Muscle of back (tissue), 13 donors: ENCODE measurements at places on chromosomes 13 and 19.

DNA sequence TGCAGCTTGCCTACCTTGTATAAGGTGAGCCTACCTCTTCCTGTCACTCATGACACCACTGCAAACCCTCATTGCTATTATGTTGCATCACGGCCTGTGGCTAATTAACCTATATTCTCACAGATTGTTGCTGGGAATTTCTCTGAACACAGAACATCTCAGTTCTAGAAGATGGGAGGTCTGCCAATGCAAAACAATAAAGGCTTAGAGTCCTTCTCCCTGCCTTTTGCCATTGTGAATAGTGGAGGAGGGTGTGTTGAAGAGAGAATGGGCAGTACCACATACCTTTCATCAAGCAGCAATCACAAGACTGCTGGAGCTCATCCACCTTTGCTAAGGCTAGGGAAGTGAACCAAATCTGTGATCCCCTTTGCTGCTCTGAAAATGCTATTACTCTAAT lies 34.4 kb downstream of the WDFY2 start:
- no peak for DNase-seq

- no peak for DNase-seq
These were observed 4.4 kb upstream of the PLEKHF1 start for GRCh38 chr19:29660835-29661234.

DNA sequence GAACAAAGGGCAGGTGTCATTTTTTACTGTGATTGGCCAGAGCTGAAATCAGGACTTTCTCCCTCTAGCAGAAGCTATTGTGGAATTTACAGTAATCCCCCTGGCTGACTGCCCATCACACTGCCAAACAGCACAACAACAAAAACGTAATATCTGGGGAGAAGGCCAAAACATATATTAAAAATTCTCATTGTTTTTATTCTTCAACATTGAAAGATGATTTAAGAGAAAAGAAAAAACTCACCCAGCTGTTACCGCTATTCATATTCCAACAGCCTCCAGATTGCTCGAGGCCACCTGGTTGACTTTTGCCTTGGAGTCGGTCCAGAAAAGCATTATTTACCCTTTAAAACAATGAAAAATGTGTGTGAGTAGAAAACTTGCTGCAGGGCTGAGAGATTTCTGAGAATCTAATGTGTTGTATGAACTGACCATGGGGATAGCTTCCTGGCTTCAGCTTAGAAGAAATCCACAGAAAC lies 97.2 kb downstream of the EPSTI1 start:
- peak; percentile 91 for DNase-seq

- peak; percentile 68 for DNase-seq
These were observed 24.2 kb upstream of the TTYH1 start for GRCh38 chr19:54390942-54391577.

- no peak for DNase-seq
These were observed 9.1 kb upstream of the GTF2F1 start for GRCh38 chr19:6402058-6402457.

DNA sequence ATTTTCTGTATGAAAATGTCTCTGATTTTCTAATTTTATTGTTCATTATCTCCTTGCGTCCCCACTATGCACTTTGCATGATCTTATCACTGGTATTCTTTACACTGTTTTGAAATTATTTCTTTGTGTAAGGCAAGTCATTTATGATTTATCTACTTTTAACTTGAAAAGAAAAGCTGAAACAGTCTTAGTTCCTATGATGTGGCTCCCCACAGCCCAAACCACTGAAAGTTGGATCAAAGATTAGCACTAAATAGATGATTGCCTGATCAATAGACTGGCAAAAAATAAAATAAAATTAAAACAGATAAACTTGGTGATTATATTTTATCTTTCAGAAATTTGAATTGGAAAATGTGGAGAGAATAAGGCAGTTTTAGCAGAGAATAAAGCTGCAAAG lies 1101.9 kb downstream of the PCDH9 start:
- DNase-seq: no peak

DNA sequence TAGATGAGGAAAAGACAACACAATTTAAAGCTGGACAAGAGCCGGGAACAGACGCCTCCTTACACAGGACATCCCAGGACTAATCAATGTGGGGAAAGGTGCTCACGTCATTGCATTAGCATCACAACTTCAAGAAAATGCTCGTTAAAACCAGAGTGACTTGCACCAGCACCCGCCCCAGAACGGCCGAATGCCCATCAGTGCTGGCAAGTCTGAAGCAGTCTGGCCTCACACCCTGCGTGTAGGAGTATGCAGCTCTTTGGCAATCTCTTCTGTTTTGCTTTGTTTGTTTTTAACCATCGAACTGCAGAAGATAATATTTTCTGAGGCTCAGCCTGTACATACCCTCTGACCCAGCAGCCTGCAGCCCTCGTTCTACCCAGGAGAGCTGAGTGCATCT lies 44.8 kb upstream of the LDLR start:
- DNase-seq: no peak

GRCh38 chr19:41703602-41704293 lies 4.7 kb upstream of the CEACAM5 start:
- no peak for DNase-seq
